ENCODE measurements at places on chromosomes 6 and 20.
A peak's percentile ranks its signal among the peaks of the same experiment; 100 is the strongest.

GRCh38 chr6:75210885-75211739, 5.3 kb upstream of the COL12A1 start:
- no peak for DNase-seq

DNA sequence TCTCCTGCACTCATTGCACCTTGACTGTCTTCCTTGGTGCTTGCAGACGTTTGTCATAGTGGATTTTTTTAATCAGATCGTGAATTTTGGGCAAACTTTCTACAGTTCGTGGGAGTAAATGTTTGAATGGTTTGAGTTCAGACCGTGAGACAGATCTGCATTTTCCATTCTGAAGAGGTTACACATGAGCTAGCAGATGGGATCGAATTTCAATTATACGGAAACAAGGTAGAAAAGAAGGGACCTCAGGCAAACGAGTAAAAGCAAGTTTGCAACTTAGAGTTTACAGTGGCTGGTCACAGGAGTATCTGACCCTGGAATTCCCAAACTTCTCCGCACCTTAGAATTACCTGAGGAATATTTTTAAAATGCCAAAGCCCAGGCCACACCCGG, 17.2 kb upstream of the NCR2 start:
- no peak for DNase-seq

DNA sequence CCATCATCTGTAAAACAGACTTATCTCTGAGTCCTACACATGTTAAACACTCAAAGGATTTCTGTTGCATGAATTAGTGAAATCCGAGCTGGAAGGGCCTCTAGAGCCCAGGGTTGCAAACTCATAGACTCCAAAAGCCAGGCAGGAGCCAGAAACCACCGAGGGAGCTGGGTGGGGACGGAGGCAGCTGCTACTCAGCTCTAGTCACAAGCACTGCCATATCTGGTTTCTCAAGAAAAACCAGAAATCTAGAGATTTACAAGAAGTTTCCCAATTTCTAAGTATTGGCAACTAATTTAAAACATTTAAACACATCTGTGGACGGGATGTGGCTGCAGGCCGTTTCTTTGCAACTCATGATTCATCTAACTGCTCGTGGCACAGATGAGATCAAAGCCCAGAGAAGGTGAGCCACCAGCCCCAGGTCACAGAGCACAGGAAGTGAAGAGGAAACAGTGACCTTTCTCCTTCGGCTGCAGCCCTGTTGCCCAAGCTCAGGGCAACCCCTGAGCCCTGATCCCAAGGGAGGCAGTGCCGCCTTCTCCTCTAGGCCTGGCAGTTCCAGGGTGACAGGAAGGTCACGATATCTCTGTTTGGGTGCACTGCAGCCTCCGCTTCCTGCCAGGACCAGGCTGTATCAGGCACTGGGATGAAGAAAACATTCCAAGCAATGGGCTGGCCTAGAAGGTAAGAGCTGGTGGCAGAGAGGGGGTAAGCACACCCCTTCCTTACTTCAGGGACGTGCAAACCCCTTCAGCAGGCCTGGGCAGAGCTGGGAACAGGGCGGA, 26.4 kb upstream of the PTGIS start:
- no peak for DNase-seq

- peak; percentile 85 for DNase-seq
Observed at GRCh38 chr6:161439093-161439492, 165.2 kb upstream of the AGPAT4 start.

- no peak for DNase-seq
Observed at GRCh38 chr6:33211666-33212422, 3.5 kb downstream of the RING1 start.

DNA sequence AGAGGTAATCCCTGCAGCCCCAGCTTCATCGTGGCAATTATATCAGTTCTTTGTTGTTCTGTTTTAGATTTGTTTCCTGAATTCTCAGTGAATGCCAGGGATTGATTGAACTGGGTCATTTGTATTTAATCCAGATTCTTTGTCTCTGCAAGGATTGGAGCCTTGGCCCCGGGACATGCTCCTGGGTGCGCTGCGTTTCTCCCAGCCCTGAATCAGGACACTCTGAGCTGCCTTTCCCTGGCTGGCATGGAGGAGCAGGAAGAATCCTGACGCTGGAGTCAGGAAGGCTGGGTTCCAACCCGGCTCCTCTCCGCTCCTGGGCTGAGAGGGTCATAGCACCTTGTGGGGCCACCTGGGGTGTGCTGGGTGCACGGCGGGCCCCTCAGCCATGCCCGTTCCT, 545.6 kb downstream of the QKI start:
- DNase-seq: no peak

DNA sequence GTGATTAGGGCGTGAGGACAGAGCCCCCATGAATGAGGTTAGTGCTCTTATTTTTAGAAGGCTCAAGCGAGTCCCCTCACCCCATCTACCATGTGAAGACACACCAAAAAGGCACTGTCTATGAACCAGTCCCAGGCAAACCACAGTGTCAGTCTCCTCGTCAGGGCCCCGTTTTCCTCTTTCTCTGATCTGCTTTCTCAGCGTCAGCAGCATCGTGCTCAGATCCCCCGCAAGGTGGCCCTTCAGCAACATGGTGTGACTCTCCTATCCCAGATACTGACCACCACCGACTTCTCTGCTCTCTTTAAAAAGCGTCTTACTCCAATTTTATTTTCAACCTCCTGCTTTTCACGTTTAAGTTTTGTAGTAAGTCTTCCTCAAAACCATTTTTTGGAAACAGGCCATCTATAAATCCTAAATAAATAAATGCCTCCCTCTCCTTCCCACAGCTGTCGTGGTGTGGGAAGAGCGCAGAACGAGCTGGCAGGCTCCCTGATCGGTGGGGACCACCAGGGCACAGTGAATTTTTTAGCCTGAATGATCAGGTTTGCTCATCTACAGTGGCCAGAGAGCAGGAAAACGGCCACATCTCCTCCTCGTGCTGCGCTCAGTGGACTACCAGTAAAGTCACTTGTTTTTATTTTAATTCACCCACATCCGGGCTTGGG, 113.1 kb downstream of the BMP7 start:
- DNase-seq: no peak

GRCh38 chr6:26225848-26226578, 138.8 kb downstream of the HFE start:
- no peak for DNase-seq

DNA sequence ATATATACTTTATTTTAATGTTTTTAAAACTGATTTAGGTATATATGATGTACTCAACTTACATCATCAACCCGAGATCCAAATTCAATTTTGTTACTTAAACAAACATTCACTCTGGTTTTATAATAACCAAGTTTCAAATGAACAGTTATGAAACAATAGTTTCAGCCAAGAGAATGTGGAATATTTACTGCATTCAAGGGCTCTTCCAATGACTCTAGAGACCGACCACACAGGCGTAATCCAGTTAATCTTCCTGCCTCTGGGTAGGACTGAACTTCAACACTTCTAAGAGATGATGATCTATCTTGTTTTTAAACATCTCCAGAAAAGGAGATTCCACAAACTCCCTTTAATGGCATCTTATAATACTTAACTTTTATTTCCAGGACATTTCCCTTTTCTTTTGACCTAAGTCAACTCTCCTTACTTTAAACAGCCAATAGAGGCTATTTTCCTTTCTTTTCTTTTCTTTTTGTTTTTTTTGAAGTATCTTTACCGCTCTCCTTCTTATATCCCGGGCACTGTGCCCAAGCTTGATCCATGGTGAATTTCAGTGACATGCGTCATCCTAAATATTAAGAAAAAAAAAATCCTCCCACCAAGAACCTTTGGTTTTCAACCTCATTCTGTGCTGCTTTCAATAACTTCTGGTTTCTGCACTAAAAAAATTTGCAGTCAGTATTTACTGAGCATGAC, 110.1 kb downstream of the KIF13A start:
- no peak for DNase-seq

- no peak for DNase-seq
Observed at GRCh38 chr6:149231778-149232177, 85.7 kb upstream of the TAB2 start.

DNA sequence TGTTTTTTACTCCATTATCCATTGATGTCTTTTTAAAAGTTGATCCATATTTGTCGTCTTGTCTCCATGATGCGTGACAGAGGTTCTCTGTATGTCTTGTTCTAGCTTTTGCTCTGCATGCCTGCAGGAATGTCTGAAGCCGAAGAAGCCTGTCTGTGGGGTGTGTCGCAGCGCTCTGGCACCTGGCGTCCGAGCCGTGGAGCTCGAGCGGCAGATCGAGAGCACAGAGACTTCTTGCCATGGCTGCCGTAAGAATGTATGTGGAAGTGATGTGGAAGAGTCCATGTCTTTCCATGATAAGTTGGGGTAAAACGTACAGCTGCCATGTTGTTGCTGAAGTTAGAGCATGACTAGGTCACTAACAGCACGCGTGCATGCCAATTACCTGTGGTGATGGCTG, 5.3 kb downstream of the RNF114 start:
- no peak for DNase-seq

All from substantia nigra (tissue), 51 donors.